ENCODE measurements at places on chromosomes 5 and 9.

DNA sequence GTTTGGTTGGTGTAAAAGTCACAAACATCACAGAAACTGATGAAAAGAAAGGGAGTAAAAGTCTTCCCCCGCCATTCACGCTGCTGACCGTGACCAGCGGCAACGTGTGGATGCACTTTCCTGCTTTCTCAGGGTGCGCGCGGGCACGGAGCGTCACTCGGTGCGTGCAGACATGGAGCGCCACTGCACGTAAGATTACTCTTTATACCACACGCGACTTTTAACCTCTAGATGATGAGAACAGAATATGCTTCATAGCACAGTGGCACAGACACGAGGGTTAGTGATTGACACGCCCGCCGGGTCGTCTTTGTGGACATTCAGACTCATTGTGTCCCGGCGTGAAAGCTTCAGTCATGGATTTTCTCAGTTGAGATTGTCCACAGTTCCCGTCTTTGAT is 15.7 kb downstream of the CEP72 start:
- no peak for DNase-seq

GRCh38 chr9:100579665-100580064 is 1.8 kb downstream of the CAVIN4 start:
- DNase-seq, result no peak

- DNase-seq, result no peak
Observed at GRCh38 chr9:86351880-86352279, 2.3 kb downstream of the TUT7 start.

- no peak for DNase-seq
Observed at GRCh38 chr9:89760123-89760522, 155.3 kb downstream of the GADD45G start.

DNA sequence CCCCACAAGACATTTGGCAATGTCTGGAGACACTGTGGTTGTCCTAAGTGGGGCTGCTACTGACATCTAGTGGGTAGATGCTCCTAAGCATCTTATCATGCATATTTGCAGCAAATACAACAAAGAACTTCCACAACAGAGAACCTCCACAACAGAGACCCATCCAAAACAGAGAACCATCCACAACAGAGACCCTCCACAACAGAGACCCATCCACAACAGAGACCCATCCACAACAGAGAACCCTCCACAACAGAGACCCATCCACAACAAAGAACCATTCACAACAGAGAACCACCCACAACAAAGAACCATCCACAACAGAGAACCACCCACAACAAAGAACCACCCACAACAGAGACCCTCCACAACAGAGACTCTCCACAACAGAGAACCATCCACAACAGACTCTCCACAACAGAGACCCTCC is 32.8 kb downstream of the ARPC5L start:
- DNase-seq, result peak; percentile 60

DNA sequence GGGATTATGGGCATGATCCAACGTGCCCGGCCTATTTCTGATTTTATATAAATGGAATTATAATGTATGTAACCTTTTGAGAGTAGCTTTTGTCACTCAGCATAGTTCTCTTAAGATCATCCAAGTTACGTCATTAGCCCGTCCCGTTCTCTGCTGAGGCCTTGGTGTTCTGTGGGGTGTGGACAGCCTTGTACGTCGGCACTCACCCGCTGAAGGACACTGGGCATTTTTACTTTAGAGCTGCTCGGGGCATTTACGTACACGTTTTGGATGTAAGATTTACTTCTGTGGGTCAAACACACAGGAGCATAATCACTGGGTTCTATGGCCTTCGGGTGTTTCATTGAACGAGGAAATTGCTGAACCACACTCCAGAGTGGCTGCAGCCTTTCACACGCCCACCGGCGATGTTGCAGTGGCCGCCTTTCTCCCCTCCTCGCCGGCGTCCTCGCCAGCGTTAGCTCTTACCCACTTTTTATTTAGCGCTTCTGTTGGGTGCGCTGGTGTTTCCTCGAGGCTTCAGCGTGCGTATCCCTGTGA is 101.8 kb downstream of the EHMT1 start:
- DNase-seq, result no peak

DNA sequence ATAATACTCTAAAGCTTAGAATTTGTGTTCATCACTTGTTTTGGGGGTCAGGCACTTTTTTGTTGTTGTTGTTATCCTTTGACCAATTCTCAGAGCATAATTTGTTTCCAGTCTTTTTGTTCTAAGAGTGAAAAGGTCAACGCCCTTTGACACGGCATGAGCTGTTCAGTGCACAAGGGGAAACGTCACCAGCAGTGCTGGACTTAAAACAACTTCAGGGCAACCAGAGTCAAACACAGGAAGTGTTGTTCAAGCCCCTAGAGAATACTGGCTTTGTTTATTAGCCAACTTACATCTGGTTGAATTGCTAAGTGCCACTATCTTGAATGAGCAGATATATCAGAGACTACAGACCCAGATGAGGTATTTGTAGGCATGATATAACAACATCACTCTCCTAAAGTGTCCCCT is 368.9 kb downstream of the TMEM161B start:
- DNase-seq, result no peak

DNA sequence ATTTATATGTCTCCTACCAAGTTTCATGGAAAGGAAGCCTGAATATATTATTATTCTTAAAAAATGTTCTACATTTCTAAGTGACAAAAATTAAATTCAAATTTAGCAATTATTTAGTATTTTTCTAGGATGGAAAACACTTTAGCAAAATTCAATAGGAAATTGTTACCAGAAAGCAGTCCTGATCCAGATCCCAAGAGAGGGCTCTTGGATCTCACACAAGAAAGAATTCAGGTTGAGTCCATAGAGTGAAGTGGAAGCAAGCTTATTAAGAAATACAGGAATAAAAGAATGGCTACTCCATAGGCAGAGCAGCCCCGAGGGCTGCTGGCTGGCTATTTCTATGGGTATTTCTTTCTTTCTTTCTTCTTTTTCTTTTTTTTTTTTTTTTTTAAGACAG is 44.7 kb downstream of the LRRC70 start:
- no peak for DNase-seq

DNA sequence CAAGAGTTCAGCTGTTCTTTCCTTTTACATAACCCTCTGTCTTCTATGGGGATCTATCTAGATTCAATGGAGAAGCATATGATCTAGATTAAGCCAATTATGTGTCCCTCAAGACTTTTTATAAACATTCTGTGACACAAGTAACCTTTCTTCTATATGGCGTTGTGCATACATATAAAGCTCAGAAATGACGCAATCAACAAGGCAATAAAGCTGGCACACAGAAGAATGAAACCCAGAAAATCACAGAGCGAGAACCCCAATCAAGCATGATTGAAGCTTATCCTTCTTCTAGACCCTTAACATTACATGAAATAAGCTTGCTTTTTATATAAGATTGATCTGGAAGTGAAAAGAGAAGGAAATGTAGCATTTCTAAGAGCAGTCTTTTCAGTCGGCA is 178.9 kb downstream of the DMRTA1 start:
- DNase-seq, result no peak

GRCh38 chr9:127166651-127167524 is 44.5 kb upstream of the ANGPTL2 start:
- DNase-seq, result no peak

DNA sequence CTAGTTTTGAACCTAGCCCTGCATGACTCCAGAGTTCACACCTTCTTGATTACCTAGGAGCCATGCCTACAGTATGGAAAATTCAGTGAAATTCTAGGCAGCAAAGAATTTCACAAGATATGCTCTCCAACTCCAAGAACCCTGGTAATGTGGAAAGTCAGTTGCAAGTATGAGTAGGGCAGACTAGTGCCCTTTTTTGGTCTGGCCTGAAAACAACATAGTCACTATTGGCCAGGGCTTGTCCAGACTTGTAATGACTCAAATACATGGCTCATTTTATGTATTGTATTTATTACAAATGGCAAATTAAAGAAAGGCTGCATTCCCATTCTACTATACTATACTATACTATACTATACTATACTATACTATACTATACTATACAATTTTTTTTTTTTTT is 160.4 kb downstream of the ESM1 start:
- DNase-seq, result no peak

DNA sequence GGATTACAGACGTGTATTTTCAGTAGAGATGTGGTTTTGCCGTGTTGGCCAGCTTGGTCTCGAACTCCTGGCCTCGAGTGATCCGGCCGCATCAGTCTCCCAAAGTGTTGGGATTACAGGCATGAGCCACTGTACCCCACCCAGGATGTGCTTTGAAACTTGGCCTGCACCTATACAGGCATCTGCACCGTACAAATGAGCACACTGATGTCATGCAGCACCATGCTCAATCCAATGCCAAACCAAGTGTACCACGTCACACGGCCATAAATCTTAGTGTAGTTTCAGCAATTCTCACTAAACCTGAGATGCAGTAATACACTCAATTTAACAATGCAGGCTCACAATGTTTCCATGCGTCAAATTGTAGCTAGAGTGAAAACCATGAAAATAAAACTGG is 6.3 kb downstream of the NSUN2 start:
- no peak for DNase-seq

- no peak for DNase-seq
Observed at GRCh38 chr9:81566074-81566698, 123.2 kb downstream of the TLE1 start.

- no peak for DNase-seq
Observed at GRCh38 chr5:60810438-60811085, 33.5 kb downstream of the ELOVL7 start.

- DNase-seq, result no peak
Observed at GRCh38 chr9:36862206-36863145, 171.6 kb downstream of the PAX5 start.

Data from CD4-positive, alpha-beta T cell treated with Interleukin-4 for 4 hours (primary cell).